Uterus (tissue), 4 donors: ENCODE measurements at places on chromosomes 6 and 20. TPM values are rescaled to one million over a fixed set of nuclear protein-coding genes. Genes with fewer than 3 reads are reported as not detected.

DNA sequence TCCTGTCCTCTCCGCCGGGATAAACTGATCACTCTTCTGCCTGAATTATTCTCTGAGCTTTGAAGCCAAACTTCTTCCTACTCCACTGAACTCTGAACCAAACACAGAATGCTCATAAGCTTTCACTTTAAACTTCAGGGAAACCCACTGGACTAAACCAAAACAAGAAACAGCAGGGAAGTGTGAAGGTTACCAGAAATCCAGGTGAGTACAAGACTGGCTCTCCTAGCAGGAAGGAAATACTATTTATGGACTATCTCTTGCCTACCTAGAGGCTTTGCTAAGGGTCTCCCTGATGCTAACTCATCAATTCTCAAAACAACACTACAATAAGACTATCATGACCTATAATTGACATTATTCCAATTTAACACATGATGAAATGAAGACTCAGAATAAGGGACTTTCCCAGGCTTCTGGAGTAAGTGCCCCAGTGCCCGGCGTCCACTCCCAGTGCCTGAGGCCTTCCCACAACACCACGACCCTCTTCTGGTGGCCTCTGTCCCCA, 145.0 kb downstream of the ZDHHC14 start:
- DNase-seq, result no peak

GRCh38 chr6:165008971-165009370, 300.4 kb downstream of the C6orf118 start:
- DNase-seq, result no peak

GRCh38 chr6:80276861-80277260, 170.4 kb downstream of the BCKDHB start:
- no peak for DNase-seq

GRCh38 chr6:116370760-116371119, at the start of gene DSE:
Gene DSE (plus strand): TSS chr6:116370947. CDS start chr6:116399251, 28,304 bp downstream.
- DNase-seq, result peak; percentile 87

DNA sequence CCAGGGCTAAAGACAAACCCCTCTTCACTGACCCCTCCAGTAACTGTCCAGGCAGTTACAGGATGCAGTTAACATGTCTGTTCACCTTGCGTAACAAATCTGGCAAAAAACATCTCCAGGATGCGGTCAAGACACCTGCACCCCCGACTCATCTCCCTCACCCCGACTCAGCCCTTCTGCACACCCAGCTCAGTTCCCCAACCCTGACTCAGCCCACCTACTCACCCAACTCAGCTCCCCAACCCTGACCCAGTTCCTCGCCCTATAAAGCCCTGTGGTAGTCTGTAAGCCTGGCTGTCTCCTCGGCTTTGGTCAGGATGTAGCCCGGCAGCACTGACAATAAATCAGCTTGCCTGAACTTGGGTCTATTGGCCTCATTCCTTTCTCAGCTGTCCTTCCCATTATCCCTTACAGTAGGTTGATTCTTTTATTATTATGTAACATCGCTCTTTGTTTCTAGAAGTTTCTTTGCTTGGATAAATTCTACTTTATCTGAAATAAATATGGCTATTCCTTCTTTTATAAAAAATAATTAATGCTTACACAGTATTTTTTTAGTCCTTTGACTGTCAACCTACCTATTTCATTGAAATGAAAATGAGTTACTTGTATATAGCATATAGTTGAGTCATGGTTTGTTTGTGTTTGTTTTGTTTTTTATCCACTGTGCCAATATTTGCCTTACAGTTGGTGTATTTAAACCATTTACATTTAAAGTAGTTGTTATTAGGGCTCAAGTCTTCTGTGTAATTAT, 12.9 kb upstream of the ADTRP start:
- no peak for DNase-seq

GRCh38 chr20:58886546-58886945, 34.0 kb downstream of the GNAS start:
- no peak for DNase-seq

DNA sequence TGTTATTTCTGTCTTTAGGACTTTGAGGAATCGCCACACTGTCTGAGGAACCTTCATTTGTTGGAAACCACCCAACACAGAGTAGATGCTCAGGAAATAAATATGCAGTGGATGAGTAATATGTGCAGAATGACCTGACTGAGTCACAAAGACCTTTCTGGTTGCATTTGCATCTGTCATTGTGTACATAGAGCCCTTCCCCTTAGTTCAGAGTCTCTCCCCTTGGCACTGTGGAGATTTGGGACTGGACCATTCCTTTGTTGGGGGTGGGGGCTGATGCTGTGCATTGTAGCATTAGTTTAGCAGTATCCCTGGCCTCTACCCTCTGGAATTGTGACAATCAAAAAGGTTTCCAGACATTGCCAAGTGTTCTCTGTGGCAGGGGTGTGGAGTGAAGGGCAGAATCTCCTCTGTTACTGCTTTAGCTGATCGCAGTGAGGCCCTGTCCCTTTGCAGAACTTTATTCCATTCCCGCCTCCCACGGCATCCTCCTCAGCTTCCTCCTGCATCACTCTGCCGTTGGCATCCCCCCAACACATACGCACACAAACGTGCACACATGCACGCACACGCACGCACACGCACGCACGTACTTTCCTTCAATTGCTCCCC, 64.5 kb downstream of the EYA2 start:
- DNase-seq, result no peak

DNA sequence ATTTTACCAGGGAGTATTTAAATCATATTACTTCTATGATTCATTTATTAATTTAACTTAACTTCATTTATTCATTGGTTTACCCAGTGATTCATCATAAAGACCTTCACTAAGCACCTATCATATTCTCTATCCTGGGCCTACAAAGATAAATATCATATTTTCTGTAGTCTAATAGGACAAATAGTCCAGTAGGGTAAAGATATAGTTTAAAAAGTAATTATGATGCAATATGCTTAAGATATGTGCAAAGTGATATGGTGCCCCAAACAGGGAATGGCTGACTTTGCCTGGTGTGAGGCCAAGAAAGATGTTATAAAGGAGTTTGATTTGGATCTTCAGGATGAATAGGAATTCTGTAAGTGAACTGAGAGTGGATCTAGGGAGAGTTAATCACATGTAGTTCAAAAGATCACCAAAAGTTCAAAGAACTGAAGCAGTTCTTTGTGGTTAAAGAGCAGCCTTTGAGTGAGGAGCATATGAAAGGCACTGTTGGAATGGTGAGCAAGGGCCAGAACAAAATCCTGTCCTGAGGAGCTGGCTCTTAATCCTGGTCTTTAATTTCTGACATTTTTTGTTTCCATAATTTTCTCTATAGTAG, 45.5 kb downstream of the MLIP start:
- no peak for DNase-seq

- no peak for DNase-seq
These were observed 116.5 kb upstream of the EDN1 start for GRCh38 chr6:12173661-12174060.

DNA sequence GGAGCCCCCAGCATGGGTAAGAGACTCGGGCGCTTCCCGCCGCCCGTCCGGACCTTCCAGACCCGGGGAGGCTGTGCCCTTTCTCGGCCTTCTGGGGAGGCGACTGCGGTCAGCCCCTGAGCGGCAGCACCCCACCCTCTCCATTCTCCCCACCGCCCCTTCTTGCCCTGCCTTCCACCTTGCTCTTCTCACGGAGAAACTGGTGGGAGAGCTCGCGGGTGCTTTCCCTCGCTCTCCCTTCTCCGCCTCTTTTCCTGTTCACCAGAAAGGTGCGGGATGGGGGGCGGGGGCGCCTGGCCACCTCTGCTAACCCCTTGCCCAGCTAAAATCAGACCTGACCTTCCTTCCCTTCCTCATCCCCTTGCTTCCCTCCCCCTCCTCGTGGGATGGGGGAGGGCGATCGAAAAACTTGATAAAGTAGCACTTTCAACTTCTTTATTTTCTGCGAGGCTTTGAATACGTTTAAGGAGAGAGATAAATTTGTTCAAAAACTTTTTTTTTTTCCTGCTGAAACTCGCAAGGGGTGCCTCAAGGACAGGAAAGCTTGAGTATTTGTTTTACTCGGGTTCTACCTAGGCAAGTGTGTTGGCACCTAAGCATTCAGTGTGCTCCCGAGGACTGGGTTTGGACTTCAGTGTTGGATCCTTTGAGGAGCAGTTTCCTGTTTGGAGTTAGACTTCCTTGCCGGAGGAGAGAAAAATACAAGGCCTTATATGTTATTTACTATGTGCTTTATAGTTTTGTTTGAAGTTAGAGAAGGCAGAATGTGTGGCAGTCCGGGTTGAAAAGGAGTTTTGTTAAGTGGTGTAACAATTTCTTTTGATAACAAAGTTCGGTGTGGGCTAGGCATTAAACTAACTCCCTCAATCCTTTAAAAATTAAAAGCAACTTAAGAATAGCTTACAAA, 897 bp downstream of the CD2AP start:
- DNase-seq, result no peak

GRCh38 chr6:155448668-155449449, 6.8 kb downstream of the NOX3 start:
- no peak for DNase-seq

DNA sequence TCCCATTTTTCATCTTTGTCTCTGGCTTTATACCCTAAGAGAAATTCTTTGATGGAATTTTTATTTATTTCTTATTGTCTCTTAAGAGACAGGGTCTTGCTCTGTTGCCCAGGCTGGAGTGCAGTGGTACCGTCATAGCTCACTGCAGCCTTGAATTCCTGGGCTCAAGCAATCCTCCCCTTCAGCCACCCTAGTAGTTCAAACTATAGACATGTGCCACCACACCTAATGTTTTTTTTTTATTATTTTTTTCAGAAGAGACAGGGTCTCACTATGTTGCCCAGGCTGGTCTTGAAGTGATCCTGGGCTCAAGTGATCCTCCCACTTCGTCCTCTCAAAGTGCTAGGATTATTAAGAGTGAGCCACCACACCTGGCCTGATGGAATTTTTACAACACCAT, 40.5 kb downstream of the FKBP5 start:
- DNase-seq, result no peak

DNA sequence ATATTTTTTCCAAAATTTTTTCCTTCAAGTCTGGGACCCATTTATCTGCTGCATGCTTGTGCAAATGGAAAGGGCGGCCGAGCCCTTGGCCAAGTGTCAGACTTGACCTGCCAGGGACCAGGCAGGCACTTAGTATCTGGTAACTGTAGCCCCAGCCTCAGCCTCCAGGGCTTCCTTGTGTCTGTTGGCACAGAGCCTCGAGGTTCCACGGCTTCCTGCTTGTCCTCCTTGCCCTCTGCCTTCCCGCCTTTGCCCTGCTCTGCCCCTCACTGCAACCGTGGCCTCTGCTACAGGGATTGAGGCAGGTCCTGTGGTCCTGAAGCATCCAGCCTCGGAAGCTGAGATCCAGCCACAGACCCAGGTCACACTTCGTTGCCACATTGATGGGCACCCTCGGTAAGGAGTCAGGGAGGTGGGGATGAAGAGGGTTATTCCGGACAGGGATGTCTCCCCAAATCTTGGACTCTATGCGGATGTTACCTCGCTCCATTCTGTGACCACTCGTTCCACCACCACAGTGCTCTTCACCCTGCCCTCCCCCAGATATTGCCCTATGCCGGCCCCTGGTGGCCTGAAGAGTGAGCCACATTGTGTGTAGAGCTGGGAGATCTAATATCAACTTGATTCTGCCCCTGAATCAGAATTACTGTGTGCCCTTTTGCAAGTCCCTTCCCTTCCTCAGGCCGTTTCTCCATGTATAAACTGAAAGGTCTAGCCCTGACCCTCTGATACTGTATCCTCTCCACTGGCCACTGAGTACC, 41.5 kb upstream of the SRF start:
- DNase-seq, result no peak

DNA sequence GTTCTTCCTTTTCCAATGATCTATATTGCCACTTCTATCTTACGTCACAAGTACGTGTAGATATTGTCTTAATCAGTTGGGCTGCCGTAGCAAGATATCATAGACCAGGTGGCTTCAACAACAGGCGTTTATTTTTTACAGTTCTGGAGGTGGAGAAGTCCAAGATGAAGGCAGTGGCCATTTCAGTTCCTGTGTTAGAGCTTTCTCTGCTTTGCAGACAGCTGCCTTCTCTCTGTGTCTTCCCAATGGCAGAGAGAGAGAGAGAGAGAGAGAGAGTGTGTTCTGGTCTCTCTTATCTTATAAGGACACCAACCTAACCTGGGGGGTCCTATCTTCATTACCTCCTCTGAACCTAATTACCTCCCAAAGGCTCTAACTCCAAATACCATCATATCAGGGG, 8.3 kb downstream of the HSF2 start:
- DNase-seq, result no peak

GRCh38 chr6:27293436-27294098, 18.5 kb downstream of the POM121L2 start:
- no peak for DNase-seq

GRCh38 chr20:20371083-20371482, 3.2 kb downstream of the INSM1 start:
- DNase-seq, result no peak

DNA sequence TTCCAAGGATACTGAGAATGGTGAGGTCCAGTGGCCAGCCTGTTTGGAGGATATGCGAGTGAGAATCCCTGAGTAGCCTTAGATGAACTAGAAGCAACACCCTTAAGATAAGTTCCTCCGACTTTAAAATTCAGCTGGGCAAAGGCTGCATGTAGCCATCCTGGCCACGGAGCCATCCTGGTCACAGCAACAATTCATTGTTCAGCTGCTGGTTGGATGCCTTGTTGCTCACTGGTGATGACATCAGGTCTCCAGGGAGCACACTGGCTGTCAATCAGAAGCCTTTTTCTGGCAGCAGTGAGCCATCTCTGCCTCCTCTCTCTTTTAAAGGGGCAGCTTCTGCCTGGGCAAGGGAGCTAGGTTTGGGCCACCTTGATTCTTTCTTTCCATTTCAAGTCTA, 22.4 kb upstream of the RIMS4 start:
- no peak for DNase-seq

- DNase-seq, result no peak
These were observed 1.2 kb downstream of the SERPINB6 start for GRCh38 chr6:2970034-2970685.

GRCh38 chr6:9554806-9555205, 860.1 kb downstream of the TFAP2A start:
- DNase-seq, result no peak

The MAPK13 gene
- total RNA-seq, result 2.6 TPM

The NCR2 gene
- not detected for total RNA-seq

The RRAGD gene
- total RNA-seq, result 0.26 TPM

The RPL7L1 gene
- total RNA-seq, result 123 TPM

The MARCKS gene
- 54.9 TPM for total RNA-seq

The AIF1 gene
- total RNA-seq, result 20.9 TPM

The TSPO2 gene
- not detected for total RNA-seq

The PHF10 gene
- total RNA-seq, result 72.9 TPM

The C6orf58 gene
- total RNA-seq, result not detected
